ENCODE measurements at places on chromosomes 6 and 20.

DNA sequence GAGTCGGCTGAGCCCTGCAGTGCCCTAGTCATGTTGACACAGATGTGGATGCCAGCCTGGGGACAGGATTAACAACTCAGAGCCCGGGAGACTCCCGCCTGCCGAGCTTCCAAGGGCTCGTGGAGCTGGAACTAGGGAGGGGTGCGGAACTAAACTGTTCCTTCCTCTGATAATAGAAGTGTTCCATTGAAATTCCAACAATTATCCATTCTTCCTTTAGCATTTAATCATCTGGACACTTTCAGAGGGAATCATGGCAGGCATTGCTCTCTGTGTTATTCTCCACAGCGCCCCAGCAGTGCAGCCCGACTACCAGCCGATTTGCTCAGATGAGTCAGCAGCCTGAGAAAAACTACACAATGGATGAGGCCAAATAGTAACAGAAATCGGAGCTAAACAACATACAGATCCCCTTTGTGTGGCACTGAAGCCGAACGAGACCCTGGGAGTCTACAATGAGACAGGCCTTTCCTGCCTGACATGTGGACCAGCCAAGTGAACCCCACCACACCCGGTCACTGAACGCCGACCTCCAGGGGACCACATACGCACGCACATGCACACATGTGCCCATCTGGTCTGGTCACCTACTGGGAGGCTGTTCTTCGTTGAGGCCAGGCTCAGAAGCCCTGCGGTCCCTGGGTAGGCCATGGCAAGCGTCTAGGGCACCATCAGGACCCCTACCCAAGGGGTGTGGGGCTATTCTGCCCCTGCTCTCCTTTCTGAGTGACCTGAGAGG is 238.4 kb upstream of the AFDN start:
- no peak for DNase-seq

- DNase-seq: no peak
Observed at GRCh38 chr6:124478906-124479305, 483.3 kb upstream of the RNF217 start.

DNA sequence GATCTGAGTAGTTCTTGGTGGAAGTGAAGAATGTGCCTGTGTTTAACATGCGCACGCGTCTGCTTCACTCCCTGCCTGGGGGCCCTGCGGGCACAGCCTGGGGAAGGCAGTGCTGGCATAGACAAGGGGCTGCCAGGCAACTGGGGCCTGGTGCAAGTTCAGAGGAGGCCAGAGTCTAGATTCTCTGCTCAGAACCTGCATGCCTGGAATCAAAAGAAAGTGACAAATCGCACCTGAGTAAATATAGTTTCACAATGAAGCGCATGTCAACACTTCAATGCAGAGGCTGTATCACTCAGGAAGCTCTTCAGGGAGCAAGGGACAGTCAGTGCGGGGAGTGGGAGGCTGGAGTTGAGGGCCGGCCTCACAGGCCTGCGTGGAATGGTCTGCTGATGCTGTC is 24.2 kb upstream of the PPP1R14C start:
- DNase-seq: no peak

DNA sequence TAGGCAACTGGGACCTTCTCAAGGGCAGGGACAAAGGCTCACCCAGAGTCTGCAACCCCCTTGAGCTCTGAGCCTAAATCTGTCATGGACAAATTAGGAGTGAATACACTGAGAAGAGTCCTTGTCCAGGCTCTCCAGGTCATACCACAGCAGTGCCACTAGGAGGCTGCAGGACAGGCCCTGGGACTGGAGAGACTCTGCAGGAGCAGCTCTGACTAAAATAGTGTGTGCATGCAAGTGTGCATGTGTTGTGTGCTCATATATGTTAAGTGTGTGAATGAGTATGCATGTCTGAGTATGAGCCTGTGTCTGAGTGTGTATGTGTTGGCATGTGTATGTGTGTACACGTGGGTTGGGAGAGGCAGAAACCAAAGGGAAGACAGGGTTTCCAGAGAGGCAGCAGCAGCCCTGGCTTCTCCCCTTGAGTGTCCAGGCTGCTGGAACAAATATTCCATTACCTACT is 27.1 kb downstream of the MRPL14 start:
- DNase-seq: no peak

GRCh38 chr6:52894285-52894684 is 15.2 kb downstream of the GSTA3 start:
- DNase-seq: no peak

DNA sequence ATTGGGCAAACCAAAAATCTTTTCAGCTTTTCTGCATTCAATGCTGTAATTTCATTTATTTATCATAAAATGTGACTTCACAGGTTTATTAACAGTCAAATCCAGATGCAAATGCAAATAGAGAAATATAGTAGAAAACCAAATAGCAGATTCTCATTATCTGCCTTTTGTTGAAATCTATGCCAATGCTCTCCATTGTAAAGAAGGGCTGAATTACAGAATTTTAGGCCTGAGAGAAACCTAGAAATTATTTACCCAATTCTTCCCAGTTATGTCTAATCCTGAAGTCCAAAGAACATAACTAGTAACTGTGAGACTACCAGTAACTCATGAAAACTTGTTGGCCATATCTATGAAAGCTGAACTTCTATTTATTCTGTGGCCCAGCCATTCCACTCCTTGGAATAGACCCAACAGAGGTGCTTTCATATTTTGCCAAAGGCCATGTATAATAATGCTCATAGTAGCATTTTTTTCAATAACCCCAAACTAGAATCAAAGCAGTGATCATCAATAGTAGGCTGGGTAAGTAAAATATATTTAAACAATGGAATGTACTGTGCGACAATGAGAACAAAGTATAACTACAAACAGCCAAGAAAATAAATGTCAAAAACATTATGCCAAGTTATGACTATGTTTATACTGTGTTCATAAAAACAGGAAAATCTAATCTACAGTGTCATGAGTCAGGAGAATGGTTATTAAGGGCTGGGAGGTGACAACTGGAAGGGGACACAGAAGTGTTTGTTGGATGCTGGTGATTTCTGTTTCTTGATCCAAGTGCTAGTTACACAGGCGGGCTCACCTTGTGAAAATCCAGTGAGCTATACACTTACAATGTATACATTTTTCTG is 183.8 kb downstream of the HS3ST5 start:
- DNase-seq: no peak

DNA sequence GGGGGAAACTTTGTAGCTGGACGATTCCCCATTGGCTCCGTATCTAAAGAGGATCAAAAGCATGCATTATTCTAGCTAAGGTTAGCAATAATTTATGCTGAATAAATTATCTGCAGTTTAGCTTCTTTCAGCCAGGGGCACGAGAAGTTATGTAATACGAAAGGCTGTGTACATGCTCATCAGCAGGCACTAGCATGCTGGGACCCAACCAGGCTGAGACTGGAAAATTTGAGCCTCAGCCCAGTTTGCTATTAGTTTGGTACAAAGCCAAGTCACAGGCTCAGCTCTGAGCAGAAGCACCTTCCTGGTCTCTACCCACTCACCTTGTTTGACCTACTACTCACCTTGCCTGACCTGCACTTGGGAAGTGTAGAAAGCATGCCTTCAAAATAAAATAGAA is 328.1 kb upstream of the ARID1B start:
- no peak for DNase-seq

DNA sequence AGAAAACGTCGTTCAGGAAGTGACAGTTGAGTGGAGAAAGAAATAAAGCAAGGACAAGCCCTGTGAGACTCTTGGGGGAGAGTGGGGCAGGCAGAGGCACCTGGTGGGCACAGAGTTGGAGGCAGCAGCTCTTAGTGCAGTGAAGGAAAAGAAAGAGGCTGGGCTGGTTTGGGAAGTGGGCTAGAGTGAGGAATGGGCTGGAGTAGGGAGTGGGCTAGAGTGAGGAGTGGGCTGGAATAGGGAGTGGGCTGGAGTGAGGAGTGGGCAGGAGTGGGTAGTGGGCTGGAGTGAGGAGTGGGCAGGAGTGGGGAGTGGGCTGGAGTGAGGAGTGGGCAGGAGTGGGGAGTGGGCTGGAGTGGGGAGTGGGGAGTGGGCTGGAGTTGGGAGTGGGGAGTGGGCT is 43.7 kb upstream of the BCAS1 start:
- no peak for DNase-seq

DNA sequence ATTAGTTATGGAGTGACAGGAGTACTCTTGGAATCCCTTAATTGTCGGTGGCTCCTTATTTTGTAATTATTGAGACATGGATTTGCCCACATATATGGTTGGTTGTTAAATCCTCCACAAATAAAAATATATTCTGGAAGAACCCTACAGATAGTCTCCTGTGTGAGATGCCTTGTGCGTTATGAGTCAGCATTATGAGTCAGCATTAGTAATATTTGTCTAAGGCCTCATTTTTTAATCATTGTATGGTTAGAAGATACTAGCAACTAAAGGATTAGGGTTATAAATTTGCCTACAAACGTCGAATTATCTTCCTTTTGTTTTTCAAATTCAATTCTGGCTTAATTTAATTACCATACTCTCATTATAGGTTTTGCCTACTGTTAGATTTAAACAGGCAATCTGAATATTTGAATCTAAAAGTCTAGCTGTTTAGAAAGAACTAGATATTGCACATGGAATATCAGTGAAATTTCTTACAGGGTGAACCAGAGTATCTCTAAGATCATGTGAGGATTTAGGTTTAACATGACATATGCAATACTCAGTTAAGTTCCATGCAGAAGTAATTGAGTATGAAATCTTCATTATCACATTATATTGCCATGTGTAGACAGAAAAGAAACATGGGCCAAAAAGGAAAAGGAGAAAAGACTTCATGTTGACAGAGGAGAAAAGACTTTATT is 5.9 kb downstream of the C6orf58 start:
- DNase-seq: no peak

- peak; percentile 55 for DNase-seq
Observed at GRCh38 chr6:143536866-143537691, 25.6 kb upstream of the FUCA2 start.

- no peak for DNase-seq
Observed at GRCh38 chr20:58926802-58927489, 54.1 kb upstream of the NELFCD start.

GRCh38 chr20:15949391-15949790 is 623.9 kb downstream of the KIF16B start:
- DNase-seq: no peak

DNA sequence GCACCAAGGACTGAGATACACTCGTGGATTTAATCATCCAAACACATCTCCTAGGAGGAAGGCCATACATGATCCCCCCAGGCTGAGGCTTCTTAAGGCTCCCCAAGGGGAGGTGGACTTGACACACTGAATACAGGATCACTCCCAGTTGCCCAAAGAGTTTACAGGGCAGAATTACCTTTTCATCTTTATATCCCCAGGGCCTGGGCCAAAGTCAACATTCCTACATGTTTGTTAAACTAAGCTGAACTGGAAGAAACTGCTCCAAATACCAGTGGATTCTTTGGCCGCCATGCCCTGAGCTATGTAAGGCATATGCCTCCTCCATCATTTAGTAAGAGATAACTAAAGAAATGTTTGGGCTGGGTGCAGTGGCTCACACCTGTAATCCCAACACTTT is 22.2 kb upstream of the SERPINB1 start:
- no peak for DNase-seq

- no peak for DNase-seq
Observed at GRCh38 chr6:2503816-2504494, 246.8 kb downstream of the MYLK4 start.

GRCh38 chr20:20410678-20411077 is 42.8 kb downstream of the INSM1 start:
- DNase-seq: no peak

GRCh38 chr20:64103871-64104666 is 3.3 kb downstream of the NPBWR2 start:
- DNase-seq: no peak

DNA sequence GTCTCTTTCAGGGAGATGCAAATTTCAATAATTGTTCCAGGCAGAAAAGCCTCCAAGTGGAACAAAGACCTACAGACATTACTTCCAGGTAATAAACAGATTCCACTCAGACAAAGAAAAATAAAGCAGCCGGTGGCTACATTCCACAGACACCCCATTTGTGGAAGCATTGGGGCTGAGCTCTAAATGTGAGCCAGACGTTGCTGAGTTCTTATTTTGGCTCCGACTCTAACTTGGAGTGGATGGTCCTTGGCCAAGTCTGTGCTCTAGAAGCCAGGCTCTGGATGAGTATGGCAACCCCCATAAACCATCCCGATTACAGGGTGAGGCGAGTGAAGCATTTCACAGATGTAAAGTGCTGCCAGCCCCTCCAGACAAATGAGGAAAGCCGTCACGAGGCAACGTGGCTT is 6.6 kb downstream of the TRAM2 start:
- no peak for DNase-seq
